ENCODE measurements at places on chromosomes 13 and 19.

GRCh38 chr13:44296856-44297255, 76.8 kb upstream of the SERP2 start:
- peak; percentile 32 for DNase-seq

GRCh38 chr13:27474751-27475268, 24.4 kb upstream of the MTIF3 start:
- no peak for DNase-seq

DNA sequence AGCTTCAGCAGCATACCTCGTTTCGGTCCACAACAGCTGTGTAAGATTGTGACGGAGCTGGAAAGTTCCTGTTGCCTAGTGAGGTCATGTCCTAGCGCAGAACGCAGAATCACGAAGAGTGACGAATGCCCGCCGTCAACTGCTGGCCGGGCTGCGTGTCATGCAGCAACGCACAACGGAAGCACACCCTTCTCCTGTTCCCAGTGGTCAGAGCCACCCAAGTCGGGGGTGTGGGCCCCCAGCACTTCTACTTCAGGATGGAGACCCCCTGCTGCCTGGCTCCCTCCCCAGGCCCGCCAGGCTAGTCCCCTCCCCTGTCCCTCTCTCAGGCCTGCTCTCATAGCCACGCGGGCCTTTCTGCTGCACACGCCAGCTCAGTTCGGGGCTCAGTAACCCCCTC, 25.9 kb downstream of the C2CD4C start:
- no peak for DNase-seq

- DNase-seq = peak; percentile 7
These were observed 22.3 kb downstream of the IER2 start for GRCh38 chr19:13172346-13173138.

DNA sequence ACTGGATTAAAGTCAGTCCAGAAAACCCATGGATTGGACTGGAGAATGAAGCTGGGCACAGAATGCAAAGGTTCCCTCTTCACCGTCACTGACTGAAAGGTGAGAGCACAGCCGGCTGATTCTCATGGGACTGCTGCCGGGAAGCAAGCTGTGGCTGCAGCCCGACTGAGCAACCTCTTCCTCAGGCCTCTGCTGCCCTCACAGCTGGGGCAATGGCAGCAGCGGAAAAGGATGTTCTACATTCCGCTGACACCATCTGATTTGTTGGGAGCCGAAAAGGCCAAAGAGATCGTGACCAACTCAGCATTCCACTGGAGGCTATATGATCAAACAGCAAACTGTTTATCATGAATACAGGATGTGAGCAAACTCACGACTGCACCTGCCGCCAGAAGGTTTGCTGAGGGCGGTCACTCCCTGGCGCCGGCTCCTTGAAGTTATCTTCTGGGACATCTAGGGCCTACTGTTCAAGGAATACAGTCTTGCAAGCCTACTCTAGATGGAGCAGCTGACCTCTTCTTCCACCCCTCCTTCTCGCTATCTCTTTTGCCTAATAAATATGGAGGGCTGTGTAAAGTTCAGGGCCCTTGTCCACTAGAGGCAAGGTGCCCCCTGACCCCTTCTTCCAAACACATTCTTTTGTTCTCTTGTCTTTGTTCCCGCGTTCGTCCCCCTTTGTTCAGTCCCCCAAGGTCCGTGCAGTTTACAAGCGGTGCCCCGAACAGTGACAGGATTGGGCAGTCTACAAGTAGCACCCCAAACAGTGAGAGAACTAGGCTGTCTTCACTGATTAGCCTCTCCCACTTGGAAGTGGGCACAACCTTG, 19.6 kb upstream of the SIGLEC6 start:
- no peak for DNase-seq

DNA sequence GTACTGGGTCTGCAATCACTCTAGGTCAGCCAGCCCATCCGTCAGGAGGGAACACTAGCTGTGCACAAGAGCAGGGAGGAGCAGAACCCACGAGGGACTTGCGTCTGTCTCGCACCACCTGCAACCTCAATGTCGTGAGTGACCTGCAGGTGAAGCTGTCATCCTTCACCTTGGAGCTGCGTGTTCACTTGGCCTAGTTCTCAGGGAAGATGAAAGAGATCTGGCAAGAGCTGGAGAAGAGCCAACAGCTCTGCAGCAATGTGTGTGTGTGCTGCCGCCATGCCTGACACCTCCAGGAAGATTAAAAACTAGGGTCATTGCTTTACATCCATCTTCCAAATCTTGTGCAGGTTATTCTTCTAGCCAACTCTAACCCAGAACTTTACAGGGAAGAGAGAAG, 117.6 kb upstream of the MRI1 start:
- DNase-seq = no peak

- no peak for DNase-seq
These were observed 4.0 kb downstream of the NKPD1 start for GRCh38 chr19:45156751-45157150.

GRCh38 chr19:38375098-38375493, 725 bp downstream of the PSMD8 start:
- no peak for DNase-seq

DNA sequence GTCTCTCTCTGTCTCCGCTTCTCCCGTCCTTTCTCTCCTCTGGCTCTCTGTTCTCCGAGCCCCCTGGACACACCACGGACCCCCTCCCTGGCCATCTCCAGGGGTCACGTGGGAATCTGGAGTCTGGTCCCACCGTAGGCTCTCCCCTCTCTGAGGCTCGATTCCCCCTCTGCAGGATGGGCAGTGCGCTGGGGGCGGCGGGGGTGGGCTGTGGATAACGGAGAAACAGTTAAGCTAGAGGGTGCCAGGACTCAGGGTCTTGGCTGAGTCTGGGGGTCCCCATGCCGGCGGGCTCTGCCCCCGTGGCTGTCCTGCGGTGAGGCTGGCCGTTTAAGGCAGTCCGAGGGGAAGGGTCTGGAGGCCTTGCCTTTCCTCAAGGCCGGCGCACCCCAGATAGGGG, 462 bp upstream of the MEIS3 start:
- no peak for DNase-seq

GRCh38 chr19:35860818-35861639, 4.3 kb downstream of the KIRREL2 start:
- DNase-seq = no peak

- DNase-seq = no peak
These were observed 397.7 kb downstream of the GPC6 start for GRCh38 chr13:93624311-93624777.

DNA sequence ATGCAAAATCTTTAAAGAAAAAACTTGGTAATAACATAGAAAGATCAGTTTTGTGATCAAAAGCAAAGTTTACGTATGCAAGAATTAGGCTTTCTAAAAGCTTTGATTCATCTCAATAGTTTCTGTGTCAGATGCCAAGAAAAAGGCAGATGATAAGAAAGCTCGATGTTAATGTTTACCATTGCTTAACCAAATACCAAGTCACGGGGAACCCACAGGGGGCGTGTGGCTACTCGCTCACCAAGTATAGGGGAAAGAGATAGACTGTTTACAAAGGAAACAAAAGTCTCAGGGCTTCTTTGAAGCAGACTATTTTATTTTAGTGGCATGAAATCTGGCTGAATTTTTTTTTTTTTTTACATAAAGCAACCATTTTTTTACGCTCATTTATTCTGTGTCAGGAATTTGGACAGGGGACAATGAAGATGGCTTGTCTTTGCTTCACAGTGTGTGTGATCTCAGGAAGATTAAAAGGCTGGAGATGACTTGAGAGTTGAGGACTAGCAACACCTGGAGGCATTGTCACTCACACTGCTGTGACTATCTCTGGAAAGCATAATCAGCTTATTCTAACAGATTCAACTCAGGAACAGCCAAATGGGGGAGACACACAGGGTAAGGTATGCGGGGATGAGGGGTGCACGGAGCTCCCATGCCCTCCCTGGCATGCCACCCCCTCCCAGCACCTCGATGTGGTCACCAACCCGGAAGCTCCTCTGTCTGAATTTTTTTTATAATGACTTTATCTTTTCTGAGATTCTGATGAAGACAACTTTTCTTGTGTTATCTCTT, 24.9 kb downstream of the RCBTB1 start:
- no peak for DNase-seq

GRCh38 chr19:45952686-45953505, 20.8 kb downstream of the NOVA2 start:
- peak; percentile 32 for DNase-seq
